ENCODE measurements at places on chromosomes 3 and 15.

DNA sequence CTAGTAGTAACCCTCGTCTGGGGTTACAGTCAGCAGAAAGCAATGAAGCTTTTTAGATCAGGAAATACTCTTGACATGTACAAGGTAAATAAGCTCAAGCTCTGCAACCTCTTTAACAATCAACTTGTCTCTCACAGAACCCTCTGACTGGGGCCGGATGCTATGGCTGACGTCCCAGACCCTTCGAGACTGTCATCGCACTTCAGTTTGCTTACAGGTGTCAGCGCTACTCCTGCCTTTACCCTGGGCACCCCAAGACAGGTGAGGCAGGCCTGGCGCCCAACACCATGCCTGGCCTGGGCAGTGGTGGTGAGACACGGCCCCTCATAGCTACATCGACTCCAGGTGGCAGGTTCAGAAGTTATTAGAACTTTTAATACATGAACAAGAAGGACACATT lies 30.6 kb downstream of the LRRFIP2 start:
- no peak for DNase-seq

GRCh38 chr3:35524856-35525255 lies 114.5 kb upstream of the ARPP21 start:
- DNase-seq: no peak

DNA sequence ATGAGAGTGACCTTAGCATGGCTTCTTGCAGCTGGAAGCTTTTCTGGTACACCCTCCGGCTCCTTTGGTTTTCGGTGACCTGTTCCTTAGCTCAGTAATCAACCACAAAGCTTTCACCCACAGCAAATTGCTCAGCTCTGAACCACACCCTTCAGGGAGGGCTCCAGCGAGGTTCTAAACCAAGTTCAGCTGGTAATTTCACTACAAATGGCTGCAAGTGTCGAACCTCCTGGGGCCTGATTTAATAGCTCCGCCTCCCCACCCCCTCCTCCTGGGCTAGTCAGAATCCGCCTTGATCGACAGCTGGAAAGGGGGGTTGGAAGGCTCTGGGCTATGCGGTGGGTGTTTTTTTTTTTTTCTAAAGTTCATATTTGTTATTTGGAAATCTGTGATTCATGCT lies 150.9 kb upstream of the MCTP2 start:
- DNase-seq: no peak

GRCh38 chr3:119918992-119919933 lies 137.4 kb downstream of the NR1I2 start:
- no peak for DNase-seq

DNA sequence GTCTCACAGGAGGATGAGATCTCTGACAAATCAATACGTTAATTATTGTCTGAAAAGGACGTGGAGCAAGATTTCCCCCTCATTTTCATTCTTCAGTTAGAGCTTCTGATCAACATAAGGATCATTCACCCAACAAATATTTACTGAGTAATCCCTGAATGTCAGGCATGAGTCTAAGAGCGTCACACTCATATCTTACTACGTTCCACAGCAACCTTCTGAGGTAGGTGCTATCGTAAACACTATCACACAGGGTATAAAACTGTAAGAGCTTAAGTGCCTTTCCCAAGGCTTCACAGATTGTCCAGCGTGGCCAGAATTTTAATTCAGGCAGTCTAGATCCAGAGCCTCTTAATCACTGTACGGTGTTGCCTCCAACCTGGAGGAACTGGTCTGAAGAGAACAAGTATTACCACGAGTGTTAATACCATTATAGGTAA lies 10.6 kb upstream of the TM4SF1 start:
- no peak for DNase-seq

DNA sequence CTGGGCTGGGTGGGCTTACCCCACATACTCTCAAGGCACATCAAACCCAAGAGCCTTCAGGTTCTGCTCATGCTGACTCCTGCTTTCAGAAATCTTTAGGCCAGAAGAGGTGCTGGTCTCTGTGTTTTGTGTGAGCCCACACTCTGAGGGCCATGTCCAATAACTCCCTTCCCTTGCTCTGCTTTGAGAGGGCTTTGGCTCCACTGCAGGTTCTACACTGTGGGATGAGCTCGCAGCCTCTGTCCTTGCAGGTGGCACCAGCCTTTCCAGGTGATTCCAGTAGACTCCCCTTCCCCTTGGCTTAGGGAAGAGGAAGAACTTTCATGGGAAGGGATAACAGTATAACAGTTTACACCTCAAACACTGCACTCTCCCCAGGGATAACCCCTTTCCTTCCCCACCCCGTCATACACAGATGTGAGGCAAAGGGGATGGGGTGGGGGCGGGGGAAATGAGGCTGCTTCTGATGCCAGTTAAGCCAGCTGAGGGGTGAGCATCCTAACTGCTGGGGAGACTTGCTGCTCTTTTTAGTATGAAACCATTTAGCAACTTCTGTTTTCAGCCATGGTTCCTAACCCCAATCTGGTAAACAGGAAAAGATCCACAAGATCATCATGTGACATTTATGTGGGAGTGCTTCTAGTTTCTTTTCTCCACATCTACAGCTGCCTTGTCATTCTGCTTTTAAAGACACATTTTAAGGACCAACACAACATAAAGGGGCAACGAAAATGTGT lies 262.4 kb downstream of the SLC9A9 start:
- DNase-seq: no peak

GRCh38 chr3:72492240-72492639 lies 356.0 kb downstream of the SHQ1 start:
- DNase-seq: peak; percentile 42

DNA sequence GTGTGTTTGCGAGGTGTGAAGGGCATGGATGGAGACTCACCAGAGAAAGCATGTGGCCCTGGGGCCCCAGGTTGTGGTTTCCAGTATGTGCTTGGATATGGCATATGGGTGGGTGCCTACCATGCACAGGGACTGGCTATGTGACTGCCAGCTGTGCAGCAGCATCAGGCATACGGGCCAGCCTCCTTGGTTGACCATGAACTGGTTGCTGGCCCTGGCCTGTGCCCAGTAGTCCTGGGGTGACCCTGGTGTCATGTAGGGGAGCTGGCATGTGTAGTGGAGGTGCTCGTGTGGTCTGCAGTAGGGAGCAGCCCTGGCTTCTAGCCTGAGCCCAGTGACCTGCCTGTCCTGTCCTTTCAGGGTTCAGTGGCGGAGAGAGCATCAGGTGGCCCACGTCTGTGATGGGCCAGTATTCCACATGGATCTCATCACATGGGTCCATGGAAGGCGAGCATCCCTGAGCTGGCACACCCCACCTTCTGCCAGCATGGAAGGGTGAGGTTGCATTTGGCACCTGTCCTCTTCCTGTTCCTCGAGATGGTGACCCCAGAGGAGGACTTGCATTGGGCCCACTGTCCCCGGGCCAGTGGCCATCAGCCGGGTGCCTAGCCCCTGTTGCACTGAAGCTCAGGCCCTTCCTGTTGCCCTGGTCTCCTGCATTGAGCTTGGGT lies 228.9 kb downstream of the SNRPN start:
- peak; percentile 1 for DNase-seq

- DNase-seq: no peak
Measured at GRCh38 chr15:73161546-73161945, 109.3 kb downstream of the NEO1 start.

DNA sequence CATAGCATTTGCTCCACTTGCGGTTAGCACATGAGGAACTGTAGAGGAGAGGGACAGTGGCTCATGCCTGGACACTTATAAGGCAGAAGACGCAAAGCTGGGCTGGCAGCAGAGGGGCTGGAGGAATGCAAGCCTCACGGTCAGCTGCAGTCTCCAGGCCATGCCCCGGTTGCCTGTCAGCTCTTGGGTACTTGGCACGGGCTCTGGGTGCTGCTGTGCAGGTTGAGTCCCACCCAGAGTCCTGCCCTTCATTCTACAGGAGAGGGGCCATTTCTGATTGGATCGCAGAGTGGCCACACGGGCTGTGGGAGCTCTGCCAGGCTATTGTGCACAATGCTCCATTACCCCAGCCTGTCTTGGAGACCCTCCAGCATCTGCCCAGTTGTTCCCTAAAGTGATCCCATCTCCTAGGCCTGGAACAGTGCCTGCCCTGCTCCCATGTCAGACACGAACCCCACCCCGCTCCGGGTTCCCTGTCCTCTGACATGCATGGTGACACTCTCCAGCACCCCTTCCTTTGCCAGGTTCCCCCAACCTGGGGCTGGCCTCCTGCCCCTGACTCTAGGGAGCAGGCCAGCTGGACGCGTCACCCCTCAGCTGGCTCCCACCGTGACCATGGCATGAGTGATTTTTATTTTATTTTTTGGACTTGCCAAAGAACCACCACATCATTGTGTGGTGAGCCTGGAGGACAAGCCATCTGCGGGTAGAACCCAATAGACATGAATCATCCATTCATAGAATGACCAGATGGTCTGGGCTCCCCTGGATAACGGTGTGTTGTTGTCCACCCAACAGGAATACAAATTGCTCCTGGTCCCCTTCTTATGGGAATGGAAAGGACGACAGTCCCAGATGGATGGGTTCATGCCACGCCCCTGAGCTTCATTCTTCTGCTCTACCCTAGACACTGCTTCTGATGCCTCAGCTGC lies 51.0 kb upstream of the KLF13 start:
- DNase-seq: no peak

GRCh38 chr15:57849317-57849716 lies 142.8 kb downstream of the POLR2M start:
- DNase-seq: no peak

DNA sequence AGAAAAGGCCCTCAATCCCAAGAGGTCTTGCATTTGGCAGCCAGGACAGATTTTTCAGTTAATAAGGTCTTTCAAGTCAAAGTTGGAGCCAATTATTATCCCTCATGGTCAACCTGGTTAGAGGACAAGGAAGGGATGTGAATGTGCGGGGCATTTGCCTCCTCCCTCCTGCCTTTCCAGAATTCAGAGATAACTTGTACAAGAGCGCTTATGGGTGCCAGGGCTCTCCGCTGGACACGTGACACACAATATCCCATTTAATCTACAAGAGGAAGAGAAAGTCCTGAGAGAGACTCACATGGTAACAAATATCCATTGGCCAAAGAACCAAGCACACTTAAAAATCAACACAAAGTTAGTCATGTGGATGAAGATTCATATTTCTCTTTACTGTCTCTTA lies 78.5 kb upstream of the ST8SIA2 start:
- no peak for DNase-seq
